MCF 10A (cell line): ENCODE measurements at places on chromosomes 3 and 15.
A peak's percentile ranks its signal among the peaks of the same experiment; 100 is the strongest.

GRCh38 chr15:74425630-74426029, 8.1 kb downstream of the SEMA7A start:
- peaks cover 11% of the 10 kb centered on the region for H3K36me3 ChIP-seq
- H3K27me3 ChIP-seq, result no peaks in the 10 kb centered on the region
- no peak overlapping the region for H3K27ac ChIP-seq
- H3K4me3 ChIP-seq, result no peak overlapping the region
- no peak for DNase-seq

DNA sequence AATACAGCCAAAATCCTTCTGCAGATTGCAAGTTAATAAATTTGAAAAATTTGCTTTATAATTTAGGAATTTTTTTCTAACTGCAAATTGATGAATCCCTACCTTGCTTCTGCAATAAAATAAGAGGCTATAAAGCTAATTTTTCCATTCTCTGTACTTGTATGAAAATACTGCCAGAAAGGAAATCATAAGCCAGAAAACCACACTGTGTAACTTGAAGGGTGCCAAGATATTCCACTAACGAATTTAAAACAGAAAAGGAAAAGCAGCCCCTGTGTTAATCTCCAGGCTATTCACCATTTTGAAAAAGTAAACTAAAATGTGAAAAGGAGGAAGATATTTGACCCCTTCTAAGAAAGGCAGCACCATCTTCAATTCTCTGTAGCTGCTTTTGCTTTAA, 557.9 kb upstream of the ZNF385D start:
- no peak for DNase-seq
- no peaks in the 10 kb centered on the region for H3K27me3 ChIP-seq
- H3K36me3 ChIP-seq, result no peaks in the 10 kb centered on the region
- no peaks in the 10 kb centered on the region for H3K4me1 ChIP-seq

GRCh38 chr15:56765251-56765650, 31.9 kb upstream of the ZNF280D start:
- DNase-seq, result peak; percentile 60
- peaks cover 9% of the 10 kb centered on the region for H3K4me1 ChIP-seq
- no peaks in the 10 kb centered on the region for H3K36me3 ChIP-seq
- H3K27ac ChIP-seq, result no peak overlapping the region

DNA sequence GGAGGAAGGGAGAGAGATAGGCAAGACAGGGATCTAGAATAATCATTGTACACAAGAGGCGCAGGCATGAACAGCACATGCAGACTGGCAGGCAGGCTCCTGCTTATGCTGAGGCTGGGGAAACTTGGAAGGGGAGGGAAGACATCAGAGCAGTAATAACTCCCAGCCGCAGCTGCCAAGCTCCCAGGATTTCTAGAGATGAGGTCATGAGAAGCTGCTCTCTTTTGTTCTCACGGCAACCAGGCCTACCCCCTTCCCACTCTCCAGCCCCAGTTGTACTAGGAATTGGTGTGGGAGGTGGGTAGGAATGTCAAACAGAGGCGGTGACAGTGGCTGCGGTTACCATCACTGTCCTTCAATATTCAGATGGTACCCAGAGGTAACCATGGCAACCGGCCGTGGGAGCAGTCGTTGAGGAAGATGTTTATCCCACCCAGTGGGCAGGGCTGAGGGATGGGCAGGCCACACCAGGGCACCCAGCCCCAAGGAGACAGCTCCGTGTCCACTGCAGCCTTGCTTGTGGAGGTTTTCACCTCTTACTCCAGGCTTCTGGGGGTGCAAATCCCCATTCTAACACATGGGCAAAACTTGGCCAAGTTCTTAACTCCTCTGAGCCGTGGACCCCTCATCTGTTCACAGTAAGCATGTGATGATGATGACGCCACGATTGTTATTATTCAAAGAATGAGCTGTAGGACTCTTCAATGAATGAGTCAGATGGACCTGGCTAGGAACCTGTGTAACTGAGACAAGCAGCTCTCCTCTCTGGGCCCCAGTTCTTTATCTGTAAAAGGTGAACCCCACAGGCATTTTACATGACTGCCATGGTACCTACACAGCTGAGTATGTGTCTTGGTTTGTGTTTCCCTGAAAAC, 360.8 kb upstream of the PROK2 start:
- no peak overlapping the region for H3K27ac ChIP-seq
- no peaks in the 10 kb centered on the region for H3K36me3 ChIP-seq
- H3K4me3 ChIP-seq, result no peak overlapping the region
- no peaks in the 10 kb centered on the region for H3K27me3 ChIP-seq
- no peak for DNase-seq

DNA sequence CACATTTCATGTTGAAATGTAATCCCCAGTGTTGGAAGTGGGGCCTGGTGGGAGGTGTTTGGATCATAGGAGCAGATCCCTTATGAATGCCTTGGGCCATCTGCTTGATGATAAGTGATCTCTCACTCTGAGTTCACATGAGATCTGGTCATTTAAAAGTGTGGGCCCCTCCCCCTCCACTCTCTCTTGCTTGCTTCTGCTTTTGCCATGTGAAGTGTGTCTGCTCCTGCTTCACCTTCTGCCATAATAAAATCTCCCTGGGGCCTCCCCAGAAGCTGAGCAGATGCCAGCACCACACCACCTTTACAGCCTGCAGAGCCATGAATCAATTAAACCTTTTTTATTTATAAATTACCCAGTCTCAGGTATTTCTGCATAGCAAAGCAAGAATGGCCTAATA, 14.2 kb upstream of the CD200R1L start:
- no peak overlapping the region for H3K27ac ChIP-seq
- DNase-seq, result no peak
- H3K4me3 ChIP-seq, result no peak overlapping the region

GRCh38 chr15:42461261-42461660, 29.7 kb downstream of the ZNF106 start:
- H3K36me3 ChIP-seq, result peaks cover 34% of the 10 kb centered on the region
- H3K27me3 ChIP-seq, result no peaks in the 10 kb centered on the region
- H3K4me3 ChIP-seq, result no peak overlapping the region
- no peaks in the 10 kb centered on the region for H3K4me1 ChIP-seq
- no peak overlapping the region for H3K27ac ChIP-seq

GRCh38 chr3:102687851-102688555, 253.2 kb downstream of the ZPLD1 start:
- DNase-seq, result no peak
- H3K36me3 ChIP-seq, result no peaks in the 10 kb centered on the region
- H3K4me3 ChIP-seq, result no peak overlapping the region
- no peak overlapping the region for H3K27ac ChIP-seq
- H3K4me1 ChIP-seq, result no peaks in the 10 kb centered on the region
- peaks cover 85% of the 10 kb centered on the region for H3K27me3 ChIP-seq

- H3K4me1 ChIP-seq, result no peaks in the 10 kb centered on the region
- no peak for DNase-seq
- H3K36me3 ChIP-seq, result no peaks in the 10 kb centered on the region
- no peak overlapping the region for H3K4me3 ChIP-seq
- no peak overlapping the region for H3K27ac ChIP-seq
Observed at GRCh38 chr15:100250176-100250800, 91.5 kb downstream of the ADAMTS17 start.

GRCh38 chr15:80760960-80761359, 18.2 kb upstream of the CEMIP start:
- peaks cover 4% of the 10 kb centered on the region for H3K36me3 ChIP-seq
- no peak for DNase-seq
- no peak overlapping the region for H3K4me3 ChIP-seq
- no peaks in the 10 kb centered on the region for H3K4me1 ChIP-seq

DNA sequence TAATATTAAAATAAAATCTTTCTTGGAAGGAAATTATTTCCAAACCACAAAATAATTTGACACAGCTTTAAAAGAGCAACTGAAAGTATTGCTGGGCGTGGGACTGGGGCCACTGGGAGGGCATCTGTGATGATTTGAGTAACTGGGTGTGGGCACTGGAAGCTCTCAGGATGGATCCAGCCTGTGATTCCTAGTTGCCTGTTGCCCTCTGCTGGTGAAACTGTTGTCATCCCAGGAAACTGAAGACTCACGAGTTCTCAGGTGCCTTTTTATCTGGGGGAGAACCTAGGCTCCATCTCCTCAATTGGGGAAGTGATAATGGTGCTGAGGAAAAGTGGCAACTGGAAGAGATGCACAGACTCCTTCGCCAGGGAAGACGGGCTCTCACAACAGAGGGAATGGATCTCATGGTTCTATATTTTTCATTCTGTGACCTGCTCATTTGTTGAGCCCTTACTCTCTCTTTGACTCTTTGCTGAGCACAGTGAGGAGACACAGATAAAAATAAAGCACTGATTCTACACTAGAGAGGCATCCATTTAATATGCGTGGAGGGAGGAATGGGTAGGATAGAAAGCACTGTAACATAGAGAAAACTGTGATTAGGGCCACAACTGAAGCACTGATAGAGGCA, 61.6 kb downstream of the TPRG1 start:
- no peak overlapping the region for H3K4me3 ChIP-seq
- H3K4me1 ChIP-seq, result no peaks in the 10 kb centered on the region
- no peaks in the 10 kb centered on the region for H3K27me3 ChIP-seq
- no peak overlapping the region for H3K27ac ChIP-seq
- H3K36me3 ChIP-seq, result no peaks in the 10 kb centered on the region
- peak; percentile 78 for DNase-seq

DNA sequence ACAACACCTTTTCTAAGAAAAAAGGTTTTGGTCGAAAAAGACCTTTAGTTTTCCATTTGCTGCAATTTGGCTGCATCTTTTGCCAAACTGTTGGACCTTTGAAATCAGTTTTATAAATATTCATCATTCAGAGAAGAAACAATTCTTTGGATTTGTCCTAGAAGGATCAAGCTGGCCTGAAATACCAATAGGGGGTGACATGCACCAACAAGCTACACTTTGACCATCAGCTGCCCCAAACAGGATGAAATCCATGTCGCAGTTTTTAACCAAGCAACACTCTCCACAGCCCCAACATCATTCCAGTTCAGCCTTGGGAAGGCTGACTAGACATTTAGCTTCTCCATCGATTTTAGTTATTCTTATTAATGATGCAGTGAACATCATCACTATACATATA, 9.8 kb downstream of the RPL15 start:
- H3K4me1 ChIP-seq, result no peaks in the 10 kb centered on the region
- H3K4me3 ChIP-seq, result no peak overlapping the region
- H3K27me3 ChIP-seq, result no peaks in the 10 kb centered on the region
- peaks cover 7% of the 10 kb centered on the region for H3K36me3 ChIP-seq
